ENCODE measurements at places on chromosomes 12 and 14.

GRCh38 chr14:74085828-74086227 lies 1.1 kb downstream of the LIN52 start:
- no peak for DNase-seq

DNA sequence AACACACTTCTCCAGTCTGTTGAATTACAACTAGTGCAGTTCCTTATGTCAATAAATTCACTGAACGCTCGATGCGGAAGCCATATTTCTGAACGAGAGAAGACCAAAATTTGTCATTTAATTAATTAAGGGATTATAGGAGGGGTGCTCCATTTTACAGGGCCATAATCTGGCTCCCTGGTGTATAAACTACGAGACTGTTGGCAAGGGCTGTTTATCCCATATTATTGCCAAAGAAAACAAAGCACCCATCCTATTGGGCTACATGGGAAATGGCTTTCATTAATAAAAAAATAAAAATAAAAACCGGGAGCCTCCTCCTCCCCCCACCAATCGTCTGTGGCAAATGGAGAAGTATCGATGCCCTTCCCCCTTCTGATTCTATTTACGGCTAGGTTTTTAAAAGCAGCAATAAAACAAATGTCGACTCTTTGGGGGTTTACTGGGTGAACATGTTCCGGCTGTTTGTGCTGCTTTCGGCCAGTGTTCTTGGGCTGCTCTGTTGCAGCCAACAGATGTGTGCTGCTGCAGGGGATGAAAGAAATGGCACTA lies 24.8 kb downstream of the ATF7 start:
- DNase-seq: no peak

DNA sequence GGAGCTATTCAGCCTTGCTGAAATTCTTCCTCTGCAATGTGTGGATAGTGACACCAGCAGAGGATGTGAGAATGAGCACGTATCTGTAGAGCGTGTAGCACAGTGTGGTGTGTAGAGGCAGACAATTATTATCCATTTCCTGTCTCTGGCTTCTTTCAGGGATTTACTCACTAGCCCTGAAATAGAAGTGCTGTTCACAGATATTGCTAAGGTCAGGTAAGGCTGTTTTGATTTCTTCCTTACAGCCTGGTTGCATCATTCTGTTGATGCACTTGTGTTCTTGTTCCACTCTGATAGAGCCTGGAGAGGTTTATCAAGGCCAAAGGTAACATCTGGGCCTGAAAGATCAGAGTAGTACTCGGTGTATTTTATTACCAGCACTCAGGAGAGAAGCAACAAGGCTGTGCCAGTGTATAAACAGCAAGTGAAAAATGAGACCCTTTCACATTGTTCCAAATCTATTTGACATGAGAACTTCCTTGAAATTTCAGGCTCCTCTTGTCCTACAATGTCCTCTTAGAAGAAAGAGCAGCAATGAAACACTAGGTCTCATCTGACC lies 16.7 kb downstream of the ARG2 start:
- DNase-seq: no peak

DNA sequence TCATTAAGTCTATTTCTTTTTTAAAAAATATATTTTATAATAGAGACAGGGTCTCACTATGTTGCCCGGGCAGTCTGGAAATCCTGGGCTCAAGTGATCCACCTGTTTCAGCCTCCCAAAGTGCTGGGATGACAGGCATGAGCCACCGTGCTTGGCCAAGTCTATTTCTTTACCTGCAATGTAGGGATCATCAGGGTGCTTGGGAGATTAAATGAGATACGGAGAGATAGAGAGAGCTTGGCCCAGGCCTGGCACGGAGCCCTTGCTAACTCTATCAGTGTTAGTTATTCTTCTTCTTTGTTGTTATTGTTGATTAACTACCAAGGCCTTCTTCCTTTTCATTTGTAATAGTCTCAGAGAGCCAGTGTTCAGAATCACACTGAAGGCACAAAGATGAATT lies 3.1 kb downstream of the CABP1 start:
- DNase-seq: no peak

GRCh38 chr14:24845851-24846250 lies 204.1 kb downstream of the STXBP6 start:
- DNase-seq: no peak

DNA sequence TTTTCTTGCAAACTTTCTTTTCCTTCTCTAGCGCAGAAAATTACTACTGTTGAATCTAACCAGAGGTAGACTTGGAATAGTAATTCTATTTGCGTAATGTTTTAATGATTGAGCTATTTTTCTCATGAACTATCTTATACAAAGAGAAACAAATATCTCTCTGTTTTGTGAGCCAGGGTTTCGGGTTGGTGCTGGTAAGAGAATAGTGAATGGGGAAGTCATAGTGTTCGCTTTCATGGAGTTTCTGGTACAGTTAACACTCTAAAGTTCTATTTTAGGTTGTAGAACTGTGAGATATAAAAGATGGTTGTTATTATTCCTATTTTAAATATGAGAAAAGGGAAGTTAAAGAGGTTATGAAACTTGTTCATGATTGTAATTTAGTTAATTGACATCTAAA lies 6.6 kb downstream of the CLEC1B start:
- no peak for DNase-seq

- DNase-seq: no peak
Measured at GRCh38 chr14:78566859-78567172, 396.6 kb downstream of the NRXN3 start.

GRCh38 chr12:29044799-29045198 lies 104.3 kb upstream of the FAR2 start:
- DNase-seq: no peak
